EH (cell line): ENCODE measurements at places on chromosomes 13 and 19.

DNA sequence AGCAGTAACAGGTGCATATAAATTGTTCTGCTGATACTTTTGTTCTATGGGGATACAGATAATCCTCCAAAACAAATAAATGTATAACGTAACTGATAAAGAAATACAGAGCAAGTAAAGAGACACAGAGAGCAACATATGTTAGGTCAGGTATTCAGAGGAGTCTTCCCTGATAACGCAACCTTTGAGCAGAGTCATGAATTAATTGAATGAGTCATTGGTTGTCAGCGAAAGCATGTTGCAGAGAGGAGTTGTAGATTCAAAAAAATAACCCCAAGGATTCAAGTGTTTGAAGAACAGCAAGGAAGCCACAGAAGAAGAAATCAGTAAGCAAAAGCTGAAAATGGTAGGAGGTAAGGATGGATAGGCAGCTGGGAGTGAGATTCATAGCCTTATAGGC, 245.2 kb downstream of the TBC1D4 start:
- DNase-seq = no peak

GRCh38 chr13:64962404-64962803, 2267.7 kb downstream of the PCDH9 start:
- no peak for DNase-seq

GRCh38 chr13:18232994-18233782, 948.4 kb downstream of the TUBA3C start:
- no peak for DNase-seq

DNA sequence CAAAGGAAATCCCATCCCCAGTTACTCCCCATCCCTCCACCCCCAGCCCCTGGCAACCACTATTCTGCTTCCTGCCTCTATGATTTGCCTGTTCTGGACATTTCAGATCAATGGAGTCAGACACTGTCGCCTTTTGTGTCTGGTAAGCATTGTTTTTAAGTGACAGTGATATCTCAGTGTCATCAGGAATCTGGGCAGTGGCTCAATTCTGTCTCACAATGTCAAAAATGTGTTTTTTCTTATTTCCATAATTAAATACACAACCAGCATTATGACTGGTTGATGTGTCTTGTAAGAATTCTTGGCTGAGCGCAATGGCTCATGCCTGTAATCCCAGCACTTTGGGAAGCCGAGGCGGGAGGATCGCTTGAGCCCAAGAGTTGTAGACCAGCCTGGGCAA, 20.2 kb upstream of the PGLS start:
- peak; percentile 54 for DNase-seq

GRCh38 chr13:47837104-47837880, 163.8 kb downstream of the SUCLA2 start:
- no peak for DNase-seq

DNA sequence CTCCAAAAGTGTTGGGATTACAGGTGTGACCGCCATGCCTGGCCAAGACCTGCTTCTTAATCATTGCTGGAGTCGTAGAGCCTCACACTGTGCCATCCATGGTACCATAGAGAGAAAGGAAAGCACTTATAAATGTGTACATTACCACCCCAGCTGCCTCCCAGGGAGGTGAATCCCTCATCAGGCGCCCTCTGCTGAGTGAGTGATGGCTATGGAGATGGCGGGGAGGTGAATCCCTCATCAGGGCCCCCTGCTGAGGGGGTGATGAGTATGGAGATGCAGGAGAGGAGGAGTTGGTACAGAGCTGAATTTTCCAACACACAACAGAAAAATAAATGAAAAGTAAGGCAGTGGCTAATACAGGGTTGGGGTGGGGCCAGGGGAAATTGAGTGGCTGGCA, 263.4 kb downstream of the UQCRFS1 start:
- DNase-seq = no peak

- no peak for DNase-seq
Measured at GRCh38 chr13:107770541-107770940, 444.8 kb downstream of the LIG4 start.

- no peak for DNase-seq
Measured at GRCh38 chr13:83536941-83537340, 345.3 kb downstream of the SLITRK1 start.

GRCh38 chr13:48491423-48492095, 41.3 kb downstream of the RCBTB2 start:
- DNase-seq = peak; percentile 59

GRCh38 chr19:52187407-52187806, 2.4 kb upstream of the PPP2R1A start:
- no peak for DNase-seq

DNA sequence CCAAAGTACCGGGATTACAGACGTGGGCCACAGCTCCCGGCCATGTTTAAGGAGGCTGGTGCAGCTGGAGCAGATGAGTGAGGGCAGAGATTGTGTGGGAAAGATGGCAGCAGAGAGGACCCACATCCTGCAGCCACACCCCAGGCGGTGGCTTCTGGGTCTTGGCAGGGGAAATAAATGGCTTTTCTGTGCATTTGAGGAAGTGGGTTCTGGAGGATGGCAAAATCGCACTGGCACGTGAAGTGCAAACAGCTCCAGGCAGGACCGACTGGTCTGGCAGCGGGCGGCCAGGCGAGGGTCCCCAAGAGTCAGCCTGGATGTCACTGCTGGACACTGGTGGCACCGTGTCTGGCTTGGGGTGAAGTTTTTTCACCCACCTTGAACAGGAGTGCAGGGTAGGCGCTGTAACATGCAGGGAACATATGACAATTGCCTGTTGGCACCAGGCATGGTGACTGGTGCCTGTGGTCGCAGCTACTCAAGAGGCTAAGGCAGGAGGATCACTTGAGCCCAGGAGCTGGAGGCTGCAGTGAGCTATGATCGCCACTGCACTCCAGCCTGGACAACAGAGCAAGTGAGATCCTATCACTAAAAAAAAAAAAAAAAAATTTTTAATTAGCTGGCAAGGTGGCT, 8.4 kb downstream of the B3GNT3 start:
- no peak for DNase-seq

- DNase-seq = no peak
Measured at GRCh38 chr13:99329477-99329876, 22.3 kb upstream of the GPR183 start.

DNA sequence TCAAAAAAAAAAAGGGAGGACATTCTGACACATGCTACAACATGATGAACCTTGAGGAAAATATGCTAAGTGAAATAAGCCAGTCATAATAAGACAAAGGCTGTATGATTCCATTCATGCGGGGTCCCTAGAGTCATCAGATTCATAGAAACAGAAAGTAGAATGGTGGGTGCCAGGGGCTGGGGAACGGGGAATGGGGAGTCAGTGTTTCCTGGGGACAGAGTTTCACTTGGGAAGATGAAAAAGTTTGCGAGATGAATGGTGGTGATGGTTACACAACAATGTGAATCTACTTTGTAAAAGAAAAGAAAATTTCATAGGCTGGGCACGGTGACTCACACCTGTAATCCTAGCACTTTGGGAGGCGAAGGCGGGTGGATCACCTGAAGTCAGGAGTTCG, 6.1 kb upstream of the CLEC4G start:
- DNase-seq = no peak

DNA sequence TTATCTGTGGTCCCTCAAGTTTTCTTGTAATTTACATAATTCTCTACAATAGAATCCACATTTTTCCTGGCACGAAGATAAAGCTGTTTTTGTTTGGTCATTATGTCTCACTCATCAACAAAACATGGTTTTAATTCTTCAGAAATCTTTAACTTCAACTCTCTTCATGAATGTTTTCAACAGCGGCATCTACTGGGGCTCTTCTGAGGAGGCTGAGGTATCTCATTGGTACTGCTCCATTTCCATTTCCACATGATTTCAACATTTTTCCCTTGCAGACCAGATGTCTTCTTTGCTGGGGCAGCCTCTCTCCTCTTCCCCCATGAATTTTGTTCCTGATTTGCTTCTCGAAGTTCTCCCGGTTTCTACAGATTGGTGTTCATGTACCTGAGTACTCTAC, 5.8 kb upstream of the KBTBD7 start:
- DNase-seq = no peak

GRCh38 chr19:35217649-35217990, 10.9 kb downstream of the FAM187B start:
- no peak for DNase-seq

GRCh38 chr19:46404055-46404752, 9.2 kb downstream of the CCDC8 start:
- DNase-seq = peak; percentile 62

- DNase-seq = no peak
Measured at GRCh38 chr13:114112826-114113322, 19.5 kb downstream of the RASA3 start.

DNA sequence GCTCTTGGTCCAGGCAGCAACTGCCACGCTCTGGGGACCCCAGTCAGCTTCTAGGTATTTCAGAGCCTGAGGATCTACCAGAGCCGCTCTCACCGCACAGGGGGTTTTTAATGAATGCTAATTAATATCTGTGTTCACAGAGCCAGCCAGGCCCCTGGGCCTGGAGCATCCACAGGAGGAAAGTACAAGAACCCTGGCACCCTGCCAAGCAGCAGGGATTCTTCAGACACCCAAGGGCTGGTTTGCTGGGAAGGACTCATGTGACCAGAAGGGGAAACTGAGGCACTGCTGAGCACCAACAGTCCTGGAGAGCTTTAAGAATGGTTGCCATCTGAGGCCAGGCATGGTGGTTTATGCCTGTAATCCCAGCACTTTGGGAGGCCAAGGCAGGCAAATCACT, 38.0 kb upstream of the ADGRE5 start:
- no peak for DNase-seq

DNA sequence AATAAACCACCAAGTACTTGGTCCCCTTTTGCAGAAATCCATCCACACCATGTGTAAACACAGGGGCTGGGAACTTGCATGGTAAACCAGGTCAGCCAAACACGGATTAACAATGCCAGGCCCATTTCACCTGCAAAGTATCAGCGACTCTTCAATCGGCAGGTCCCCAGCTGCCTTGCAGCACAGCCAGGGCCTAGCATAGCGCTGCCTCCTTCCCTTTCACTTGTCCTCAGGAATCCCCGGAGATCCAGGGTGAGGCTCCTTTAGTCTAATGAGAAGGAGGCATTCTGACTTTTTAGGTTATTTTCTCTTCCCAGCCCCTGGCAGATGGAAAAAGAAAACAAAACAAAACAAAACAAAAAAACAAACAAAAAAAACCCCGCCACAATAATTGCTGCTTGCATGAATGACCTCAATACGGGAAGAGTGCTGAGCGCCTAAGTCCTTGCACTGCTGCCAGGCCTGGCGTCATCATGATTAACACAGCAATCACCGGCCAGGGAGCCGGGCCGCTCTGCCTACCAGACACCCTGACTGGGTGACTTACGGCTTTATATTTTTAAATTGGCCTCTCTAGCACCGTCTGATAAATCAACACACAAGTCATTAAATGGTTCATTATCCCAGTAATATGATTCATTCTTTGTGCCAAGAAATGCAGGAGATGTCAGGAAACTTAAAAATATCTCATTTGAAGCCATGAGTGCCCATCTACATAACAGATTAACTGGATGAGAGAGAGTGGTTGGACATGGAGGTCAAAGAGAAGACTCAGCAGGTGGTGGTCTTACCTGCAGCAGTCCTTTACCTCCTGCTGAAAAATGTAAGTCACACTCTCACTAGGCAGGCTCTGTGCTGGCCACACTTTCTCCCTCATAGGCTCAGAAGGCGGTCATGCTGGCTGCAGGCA, 692.7 kb downstream of the UQCRFS1 start:
- no peak for DNase-seq
